ENCODE measurements at places on chromosomes 16 and 17.

DNA sequence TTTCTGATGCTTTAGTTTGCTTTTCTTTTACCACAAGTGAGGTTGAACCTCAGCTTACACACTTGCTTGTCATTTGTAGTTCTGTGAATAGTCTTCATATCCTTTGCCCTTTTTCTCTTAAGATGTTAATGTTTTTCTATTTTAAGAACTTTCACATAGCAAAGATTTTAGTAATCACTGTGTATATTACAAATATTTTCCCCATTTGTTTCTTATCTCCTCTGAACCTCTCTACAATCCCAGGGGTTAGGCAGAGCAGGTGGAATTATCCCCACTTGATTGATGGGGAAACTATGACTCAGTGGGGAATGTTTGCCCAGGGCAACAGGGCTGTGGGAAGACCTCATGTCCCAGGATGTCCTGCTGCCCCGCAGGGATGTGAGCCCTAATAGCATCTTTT lies 11.7 kb upstream of the MYH3 start:
- DNase-seq, result no peak

DNA sequence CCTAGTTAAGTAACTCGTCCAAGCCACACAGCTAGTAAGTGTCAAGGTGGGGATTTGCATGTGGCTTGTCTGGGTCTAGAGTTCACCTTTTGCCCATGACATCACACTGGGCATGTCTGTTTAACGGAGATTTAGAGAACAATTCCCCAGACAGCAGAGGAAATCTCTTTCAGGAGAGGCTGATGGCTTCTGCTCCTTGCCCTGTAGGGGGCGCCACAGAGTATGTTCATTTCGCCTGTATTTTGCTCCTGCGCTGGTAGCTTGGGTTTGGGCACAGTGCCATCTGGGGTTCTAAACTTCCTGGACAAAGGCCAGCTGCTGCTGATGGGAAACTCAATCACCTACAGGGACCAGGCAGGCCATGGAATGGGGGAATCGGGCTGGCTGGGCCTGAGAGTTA lies 20.4 kb downstream of the OTOA start:
- DNase-seq, result peak; percentile 64

- no peak for DNase-seq
Measured at GRCh38 chr16:29988346-29989075, 6.9 kb downstream of the HIRIP3 start.

GRCh38 chr17:8475227-8475626 lies 39.5 kb downstream of the NDEL1 start:
- DNase-seq, result no peak

- no peak for DNase-seq
Measured at GRCh38 chr17:74525781-74526288, 5.4 kb downstream of the CD300LB start.

DNA sequence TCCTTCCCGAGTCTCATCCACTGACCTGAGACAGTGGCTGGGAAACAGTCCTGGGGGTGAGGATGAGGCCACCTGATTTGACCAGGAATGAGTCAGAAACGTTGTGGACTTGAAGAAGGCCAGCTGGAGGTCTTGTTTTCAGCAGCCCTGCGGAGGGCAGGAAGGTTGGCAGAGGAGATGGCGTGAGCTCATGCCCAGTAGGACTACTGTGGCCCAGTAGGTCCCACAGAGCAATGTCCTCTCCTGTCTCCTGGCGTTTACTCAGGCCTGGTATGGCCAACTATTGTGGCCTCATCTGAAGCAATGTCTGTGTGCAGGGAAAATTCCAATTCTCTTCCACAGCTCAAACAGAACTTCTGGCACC lies 84.1 kb upstream of the DNAJA2 start:
- DNase-seq, result no peak

All from hematopoietic multipotent progenitor cell treated with erythropoietin and hydrocortisone succinate and interleukin-3 and kit ligand, for 6 days (in vitro differentiated cells).